ENCODE measurements at places on chromosomes 3 and 15.

GRCh38 chr3:78804251-78805037, 963.4 kb downstream of the ROBO1 start:
- DNase-seq = peak; percentile 14

DNA sequence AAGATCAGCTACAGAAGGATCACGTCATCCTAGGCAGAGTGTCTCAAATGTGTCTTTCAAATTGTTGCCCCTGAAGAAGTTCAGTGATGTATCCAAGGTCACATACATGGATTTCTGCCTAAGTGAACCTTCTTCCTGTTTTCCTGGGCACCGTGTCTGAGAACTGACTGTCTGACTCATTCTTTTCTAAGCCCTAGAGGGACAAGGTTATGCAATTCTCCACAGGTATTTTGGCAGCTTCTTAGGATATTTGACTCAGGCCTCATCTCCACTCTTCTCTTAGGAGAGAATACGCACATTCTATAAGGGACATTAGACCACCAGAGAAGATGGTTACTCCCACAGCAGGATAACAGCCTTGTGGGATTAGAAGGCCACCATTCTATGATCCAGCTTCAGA, 391.9 kb upstream of the THBS1 start:
- DNase-seq = no peak

DNA sequence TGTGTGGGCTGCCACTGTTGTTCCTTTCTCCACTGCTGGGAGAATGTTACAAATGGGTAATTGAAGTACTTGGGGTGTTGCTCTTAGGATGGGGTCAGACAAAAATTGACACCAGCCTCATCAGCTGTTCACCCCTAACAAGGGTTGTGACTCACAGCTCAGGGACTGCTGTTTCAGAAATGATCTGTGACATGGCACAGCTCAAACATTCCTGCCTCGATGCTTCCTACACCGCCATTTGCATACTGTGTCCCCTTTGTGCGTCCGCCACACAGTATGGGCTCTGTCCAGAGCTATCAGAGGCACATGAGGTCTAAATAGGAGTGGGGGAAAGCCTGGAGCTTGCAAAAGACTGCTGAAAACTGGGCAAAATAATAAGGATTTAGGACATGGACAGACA, 43.9 kb downstream of the CCNL1 start:
- DNase-seq = no peak

- DNase-seq = peak; percentile 33
Measured at GRCh38 chr3:147987549-147987948, 578.4 kb downstream of the ZIC1 start.

- DNase-seq = peak; percentile 14
Measured at GRCh38 chr3:94162700-94163099, 99.8 kb downstream of the NSUN3 start.

DNA sequence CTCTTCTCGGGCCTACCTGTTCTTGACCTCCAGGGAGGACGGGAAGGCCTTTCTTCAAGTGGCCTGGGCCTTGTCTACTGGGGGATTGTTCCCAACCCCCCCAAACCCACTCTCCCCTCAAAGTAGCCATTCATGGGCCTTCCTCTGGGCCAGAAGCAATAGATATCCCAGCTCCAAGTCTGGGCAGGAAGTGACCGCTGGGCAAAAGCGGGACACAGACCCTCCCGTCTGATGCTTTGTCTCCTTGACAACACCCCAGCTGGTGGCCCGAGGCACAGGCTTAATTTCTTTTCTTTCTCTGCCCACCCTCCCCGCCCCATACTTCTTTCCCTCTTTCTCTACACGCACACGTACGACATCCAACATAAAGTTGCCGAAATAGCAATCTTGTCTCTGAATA, 41.4 kb upstream of the FEZF2 start:
- no peak for DNase-seq

Data from SJCRH30 (cell line).